NCI-H146 (cell line): ENCODE measurements at places on chromosomes 4 and X.

DNA sequence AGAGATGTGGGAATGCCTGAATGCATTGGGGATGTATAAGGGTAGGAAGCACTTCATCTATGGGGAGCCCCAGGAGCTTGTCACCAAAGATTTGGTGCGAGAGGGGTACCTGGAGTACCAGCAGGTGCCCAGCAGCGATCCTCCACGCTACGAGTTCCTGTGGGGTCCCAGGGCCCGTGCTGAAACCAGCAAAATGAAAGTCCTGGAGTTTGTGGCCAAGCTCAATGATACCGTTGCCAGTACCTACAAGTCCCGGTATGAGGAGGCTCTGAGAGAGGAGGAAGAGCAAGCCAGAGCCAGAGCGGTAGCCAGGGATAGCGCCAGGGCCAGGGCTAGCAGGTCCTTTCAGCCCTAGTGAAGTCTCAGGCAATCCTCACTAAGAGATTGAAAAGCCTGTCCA lies 3.8 kb downstream of the MAGEB17 start:
- DNase-seq: no peak

GRCh38 chr4:101102114-101102742 lies 245.1 kb downstream of the PPP3CA start:
- no peak for DNase-seq

GRCh38 chrX:103789004-103789403 lies 12.4 kb downstream of the PLP1 start:
- no peak for DNase-seq

- DNase-seq: no peak
Measured at GRCh38 chrX:139692506-139692849, 15.5 kb downstream of the MCF2 start.

DNA sequence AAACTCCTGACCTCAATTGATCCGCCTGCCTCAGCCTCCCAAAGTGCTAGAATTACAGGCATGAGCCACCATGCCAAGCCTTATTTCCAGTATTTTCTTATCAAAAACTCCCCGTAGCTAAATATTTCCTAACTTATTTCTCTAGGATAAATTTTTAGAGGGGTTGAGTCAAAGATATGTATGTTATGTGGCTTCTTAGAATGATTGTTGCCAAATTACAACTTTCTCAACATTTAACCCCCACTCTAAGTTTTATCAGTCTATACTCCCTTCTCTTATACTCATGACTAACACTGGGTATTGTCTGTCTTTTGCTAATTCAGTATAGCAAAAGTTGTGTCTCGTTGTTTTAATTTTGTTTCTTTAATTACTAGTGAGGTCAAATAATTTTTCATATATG lies 187.7 kb upstream of the LNX1 start:
- no peak for DNase-seq

DNA sequence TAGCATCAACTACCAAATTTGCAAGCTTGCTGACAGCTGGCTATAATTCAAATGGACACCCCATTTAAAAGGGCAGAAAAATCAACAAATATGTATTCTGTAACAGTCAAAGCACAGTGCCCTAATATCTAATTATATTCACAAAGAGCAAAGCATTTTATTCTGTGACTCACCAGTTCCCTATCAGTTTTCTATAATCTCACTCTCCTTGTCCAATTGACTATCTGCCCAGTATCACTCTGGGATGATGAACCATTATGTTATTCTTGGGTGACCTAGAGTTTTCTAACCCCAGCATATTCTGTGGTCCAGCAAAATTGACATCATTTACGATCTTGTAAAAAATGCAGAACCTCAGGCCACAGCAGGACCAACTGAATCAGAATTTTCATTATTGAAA lies 82.0 kb upstream of the FREM3 start:
- DNase-seq: no peak

GRCh38 chrX:40122487-40122886 lies 24.7 kb upstream of the BCOR start:
- no peak for DNase-seq

DNA sequence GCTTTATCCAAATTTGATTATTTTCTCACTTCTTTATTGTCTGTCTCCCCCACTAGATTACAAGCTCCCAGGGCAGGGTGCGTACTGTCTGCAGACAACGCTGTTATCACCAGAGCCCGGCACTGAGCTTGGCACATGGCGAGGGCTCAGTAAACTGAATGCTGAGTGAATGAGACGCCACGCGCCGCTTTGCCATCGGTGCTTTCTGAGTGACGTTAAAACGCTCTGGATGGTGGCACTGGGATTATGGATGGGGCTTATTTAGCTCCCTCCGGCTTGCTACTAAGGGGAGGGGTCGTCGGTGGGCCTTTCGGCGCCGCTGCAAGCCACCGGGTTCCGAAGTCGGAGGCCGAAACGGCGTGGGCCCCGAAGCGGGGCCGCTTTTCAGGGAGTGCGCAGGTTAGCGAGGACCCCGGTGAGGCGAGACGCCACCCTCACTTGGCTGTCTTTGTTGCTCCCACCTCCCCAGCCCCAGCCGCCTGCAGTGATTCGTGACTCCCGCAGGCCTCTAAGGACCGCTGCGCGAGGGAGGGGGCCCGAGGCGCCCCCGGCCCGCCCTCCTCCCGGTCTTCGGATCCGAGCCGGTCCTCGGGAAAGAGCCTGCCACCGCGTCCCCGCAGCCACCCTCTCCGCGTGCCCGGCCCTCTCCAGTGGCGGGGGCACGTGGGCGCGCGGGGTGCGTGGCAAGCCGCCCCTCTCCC lies 569 bp upstream of the FHL1 start:
- peak; percentile 36 for DNase-seq

- DNase-seq: no peak
Measured at GRCh38 chr4:24799196-24799543, 3.8 kb downstream of the SOD3 start.

GRCh38 chr4:127788517-127788916 lies 6.4 kb downstream of the HSPA4L start:
- no peak for DNase-seq

DNA sequence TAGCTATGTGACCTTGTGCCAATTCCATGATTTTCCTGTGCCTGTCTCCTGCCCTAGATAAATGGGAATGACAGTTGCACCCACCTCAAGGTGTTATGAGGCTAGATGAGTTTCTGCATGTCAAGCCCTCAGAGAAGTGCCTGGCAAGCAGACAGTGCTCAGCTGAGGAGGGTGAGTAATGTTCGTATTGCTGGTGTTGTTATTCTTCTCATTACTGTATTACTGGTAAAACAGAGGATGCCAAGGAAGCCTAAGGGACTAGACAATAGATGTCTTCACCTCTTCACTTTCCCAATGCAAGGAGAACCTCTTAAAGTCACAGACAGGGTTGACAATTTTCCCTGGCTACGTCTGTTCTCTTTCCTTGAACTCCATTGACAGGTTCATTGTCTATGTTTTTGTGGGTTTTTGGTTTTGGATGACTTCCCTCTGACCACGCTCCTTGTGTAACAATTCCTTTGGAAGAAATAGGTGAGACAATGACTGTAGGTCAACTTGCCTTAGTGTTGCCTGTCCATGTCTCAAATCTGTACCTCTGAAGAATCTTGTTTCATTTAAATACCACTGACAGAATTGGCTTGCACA lies 19.2 kb downstream of the ETDC start:
- DNase-seq: no peak

DNA sequence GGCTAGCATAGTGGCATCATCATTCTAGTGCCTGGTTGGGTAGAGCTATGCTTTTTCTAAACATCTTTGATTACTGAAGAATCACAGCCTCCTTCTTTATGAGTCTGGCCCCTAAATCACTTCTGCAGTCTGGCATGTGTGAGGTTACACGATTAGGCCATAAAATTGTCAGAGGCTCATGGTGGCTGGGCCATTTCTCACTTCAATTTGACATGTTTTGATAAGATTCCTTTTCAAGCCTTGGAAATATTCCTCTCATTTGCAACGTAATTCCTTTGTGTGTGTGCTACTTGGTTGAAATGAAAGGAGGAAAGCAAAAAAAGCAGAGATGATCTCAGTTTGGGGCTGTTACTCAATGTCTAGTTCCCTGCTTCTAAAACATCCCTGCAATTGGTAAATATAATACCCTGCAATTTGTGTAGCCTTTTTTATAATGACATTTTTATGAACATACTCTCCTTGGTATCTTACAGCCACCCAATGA lies 6.2 kb downstream of the CCKAR start:
- DNase-seq: no peak

GRCh38 chr4:112322866-112323265 lies 25.7 kb downstream of the ALPK1 start:
- no peak for DNase-seq

GRCh38 chrX:25025615-25026014 lies 9.8 kb upstream of the ARX start:
- DNase-seq: no peak

DNA sequence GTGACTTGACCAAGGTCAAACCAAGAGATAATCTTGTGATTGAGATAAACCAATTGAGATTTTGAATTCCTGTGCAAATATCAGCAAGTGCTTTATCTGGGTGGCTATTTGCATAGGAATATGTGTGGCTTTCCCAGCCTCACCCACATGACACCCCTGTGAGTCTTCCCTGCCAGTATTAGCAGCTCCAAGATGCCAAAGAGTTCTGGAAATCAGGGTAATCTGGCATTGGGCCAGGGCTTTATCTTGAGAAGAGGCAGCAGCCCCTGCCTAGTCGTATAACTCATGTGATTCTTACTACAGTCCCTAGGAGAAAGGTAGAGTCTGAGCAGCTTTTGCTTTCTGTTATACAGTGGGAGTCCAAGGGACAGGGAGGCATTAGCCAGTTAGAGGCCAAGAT lies 87.7 kb downstream of the RLIM start:
- DNase-seq: no peak

DNA sequence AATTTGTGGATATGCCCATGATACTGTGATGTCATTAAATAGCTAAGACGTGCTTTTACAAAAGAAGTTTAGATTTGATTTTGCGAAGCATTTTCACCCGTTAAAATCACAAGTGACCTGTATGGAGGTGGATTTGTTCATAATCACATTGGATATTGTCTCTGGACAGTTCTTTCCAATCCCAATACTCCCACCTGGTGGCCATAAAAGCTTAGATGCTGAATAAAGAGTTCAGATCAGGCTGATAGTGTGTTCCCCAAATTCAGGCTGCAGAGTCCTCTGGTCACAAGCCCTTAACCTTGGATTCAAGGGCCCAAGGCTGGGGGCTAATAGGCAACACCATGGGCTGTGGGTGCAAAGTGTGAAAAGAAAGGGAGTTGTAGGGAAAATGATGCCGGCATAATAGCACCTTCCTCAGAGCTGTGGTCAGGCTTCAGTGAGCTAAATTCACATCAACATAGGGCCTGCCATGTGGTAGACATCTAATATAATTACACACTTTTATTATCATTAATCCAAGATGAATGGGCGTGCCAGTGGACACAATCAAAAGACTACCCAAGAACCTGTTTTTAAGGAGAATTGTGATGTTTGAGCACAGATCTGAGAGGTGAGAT lies 28.1 kb downstream of the SMIM43 start:
- DNase-seq: peak; percentile 11

GRCh38 chr4:42942216-42942615 lies 49.7 kb downstream of the GRXCR1 start:
- no peak for DNase-seq

- no peak for DNase-seq
Measured at GRCh38 chrX:132435222-132435621, 53.6 kb downstream of the MBNL3 start.

DNA sequence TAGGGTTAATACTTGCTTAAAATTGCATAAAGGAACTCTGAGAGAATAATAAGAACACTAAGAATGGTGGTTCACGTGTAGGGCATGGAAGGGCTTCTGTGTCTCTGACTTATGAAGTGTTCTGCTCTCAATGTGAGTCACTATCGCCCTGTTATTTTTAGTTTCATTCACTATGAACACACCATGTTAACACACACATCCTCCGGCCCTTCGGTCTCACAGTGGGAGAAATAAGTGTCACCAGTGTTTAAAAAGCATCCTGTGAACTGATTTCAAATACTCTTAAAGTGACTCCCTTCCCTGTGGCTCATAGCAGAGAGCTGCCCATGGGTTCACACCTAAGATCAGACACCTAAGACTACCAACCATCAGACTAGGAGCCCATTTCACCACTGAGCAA lies 33.8 kb upstream of the FGFBP2 start:
- DNase-seq: no peak

DNA sequence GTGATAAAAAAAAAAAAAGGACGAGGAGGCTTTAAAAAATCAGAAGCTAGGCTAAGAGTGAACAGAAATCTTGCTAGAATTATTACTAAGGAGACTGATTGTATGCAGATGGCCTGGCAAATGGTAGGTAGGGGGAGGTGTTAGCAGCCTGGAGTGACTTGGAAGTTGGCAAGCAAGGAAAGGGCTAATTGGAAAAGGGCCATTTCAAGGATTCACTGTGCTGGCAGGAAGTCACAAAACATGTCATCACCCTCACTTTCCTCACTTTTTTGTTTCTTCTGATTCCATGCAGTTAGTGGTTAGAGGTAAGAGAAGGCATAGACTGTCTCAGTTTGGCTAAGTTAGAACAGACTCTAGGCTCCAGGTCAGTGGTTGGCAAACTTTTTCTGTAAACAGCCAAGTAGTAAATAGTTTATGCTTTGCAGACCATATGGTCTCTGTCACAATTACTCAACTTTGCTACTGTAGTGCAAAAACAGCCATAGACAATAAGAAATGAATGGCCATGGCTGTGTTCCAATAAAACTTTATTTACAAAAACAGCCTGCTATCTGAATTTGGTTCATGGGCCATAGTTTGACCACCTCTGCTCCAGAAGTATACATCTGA lies 646.5 kb upstream of the ACTRT1 start:
- no peak for DNase-seq

DNA sequence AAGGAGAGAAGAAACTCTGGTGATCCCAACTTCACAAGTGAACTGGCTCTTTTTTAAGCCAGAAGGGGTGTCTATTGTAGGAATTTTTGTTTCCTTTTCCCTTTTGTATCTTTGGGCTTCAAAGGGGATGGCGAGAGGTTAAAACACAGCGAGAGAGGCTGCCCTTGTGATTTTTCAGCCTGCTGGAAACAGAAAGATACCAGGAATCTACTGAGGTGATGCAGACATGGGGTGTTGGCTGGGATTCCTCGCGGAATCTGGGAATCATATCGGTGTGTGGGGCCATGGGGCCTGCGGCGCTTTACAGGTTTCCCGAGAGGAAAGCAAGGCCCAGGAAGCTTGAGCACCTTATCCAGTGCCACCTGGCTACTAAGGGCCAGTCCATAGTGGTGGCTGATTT lies 99.4 kb upstream of the STX18 start:
- DNase-seq: no peak

DNA sequence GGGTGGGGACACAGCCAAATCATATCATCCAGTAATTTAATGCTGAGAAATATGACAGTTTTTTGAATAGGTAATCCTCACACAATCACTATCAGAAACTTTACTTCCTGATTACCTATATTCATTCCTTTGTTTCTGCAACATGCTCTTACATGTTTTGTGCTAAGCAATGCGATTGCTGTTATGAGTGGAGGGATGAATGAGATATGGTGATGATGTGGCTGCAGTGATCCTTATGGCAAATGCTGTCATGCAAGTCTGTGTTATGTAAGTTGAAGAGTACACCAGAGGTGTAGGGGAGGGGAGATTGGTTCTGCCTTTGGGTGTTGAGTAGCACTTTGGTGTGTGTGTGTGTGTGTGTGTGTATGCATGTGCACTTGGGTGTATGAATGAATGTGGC lies 14.6 kb downstream of the HERC3 start:
- no peak for DNase-seq
